Activated T-cell treated with anti-CD3 and anti-CD28 coated beads for 4 hours (primary cell): ENCODE measurements at places on chromosomes 3 and 15.

DNA sequence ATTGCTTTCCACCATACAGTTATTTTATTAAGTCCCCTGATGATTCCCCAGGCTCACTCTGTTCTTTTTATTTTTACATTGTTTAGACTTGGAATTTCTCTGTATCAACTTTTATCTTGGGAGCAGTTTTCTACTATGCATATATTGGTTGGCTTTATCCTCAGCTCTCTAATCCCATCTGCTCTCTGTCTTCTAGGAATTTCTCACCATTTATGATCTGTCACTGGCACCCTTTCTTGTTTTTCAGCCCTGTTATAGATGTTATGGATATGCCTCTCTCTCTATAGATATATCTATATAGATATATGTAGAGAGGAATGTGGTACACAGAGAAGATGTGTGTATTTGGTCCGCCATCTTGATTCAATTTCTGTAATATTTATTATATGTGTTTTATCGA is 90.5 kb downstream of the SH3GL3 start:
- no peak for DNase-seq

- no peak for DNase-seq
Measured at GRCh38 chr3:79383402-79384012, 384.3 kb downstream of the ROBO1 start.

- no peak for DNase-seq
Measured at GRCh38 chr3:117611211-117611610, 901.6 kb downstream of the TUSC7 start.

DNA sequence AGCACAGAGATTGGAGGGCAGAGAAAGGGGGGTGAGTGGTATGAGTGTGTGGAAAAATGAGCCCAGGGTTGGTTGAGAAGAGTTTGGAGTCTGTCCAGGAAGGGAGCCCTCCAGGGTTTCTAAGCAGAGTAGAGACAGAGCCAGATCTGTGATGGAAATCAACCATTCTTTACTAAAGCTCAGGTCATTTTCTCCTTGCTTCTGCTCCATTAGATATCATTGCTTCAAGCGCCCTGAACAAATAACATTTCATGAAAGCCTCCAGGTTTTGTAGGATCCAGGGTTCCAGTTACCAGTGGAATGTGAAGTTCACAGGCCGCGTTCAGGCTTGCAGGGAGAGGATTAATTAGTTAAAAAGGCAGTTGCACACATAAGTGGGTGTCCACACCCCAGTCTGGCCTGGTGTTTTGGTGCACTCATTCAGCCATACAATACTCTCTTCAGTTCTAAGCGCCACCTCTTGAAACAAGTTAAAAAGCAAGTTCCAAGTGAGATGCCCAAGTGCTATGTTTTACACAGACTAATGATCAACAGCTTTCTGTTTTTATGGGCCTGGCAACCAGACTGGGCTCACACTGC is 16.4 kb upstream of the BOC start:
- DNase-seq, result no peak

DNA sequence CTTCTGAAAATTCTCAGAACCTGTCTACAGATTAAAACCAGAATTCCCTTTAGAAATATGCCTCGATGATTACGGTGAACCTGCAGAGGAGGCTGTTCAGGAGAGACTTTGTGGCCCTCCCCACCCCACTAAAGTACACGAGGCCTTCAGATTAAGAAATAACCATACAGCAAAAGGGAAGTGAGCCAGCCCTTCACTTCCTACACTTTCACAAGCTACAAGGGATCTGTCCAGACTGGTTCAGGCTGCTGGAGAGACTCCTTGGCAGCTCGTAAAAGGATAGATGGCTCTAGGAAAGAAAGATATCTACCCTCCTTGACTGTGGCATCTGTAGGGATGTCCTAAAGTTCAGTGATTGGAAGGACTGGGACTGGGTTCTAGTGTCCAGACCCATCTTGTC is 102.6 kb downstream of the ALDH1A2 start:
- no peak for DNase-seq
